ENCODE measurements at places on chromosomes 1 and 21. TPM values are rescaled to one million over a fixed set of nuclear protein-coding genes. Genes with fewer than 3 reads are reported as not detected.

The SPAG17 gene
- total RNA-seq: 0.12 TPM

The KCNAB2 gene
- total RNA-seq: 60.4 TPM

The MSH4 gene
- total RNA-seq: 0.96 TPM

The SPRR4 gene
- not detected for total RNA-seq

The SYPL2 gene
- 3.1 TPM for total RNA-seq

- H3K27me3 ChIP-seq: no peaks in the 10 kb centered on the region
- DNase-seq: peak; percentile 86
- H3K4me1 ChIP-seq: peaks cover 61% of the 10 kb centered on the region
- no peak overlapping the region for H3K4me3 ChIP-seq
- no peaks in the 10 kb centered on the region for H3K36me3 ChIP-seq
- peak overlapping the region; percentile 85 for H3K27ac ChIP-seq
Observed at GRCh38 chr1:21324368-21325141, 34.3 kb upstream of the ECE1 start.

- H3K27me3 ChIP-seq: no peaks in the 10 kb centered on the region
- H3K27ac ChIP-seq: peak overlapping the region; percentile 36
- no peaks in the 10 kb centered on the region for H3K36me3 ChIP-seq
- H3K4me3 ChIP-seq: peak overlapping the region; percentile 47
Observed at GRCh38 chr1:167819849-167820683, 93.9 kb downstream of the ADCY10 start.

DNA sequence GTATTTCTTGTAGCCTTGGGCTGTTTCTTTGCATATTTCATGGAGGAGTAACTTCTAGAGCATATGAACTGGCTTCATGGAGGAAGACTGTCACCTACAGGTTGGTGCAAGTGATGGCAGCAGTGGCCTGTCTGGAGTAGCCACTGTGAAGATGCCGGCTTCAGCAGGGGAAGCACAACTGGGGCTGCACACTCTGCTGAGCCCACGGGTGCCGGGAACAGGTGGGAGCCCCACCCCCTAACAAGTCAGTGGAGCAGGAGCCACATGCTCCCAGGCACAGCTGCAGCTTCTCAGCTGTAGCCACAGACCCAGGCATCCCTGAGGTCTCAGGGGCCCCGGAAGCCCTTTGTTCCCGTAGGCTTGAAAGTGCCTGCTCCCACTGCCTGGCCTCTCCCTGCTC is 43.2 kb upstream of the C1orf185 start:
- H3K4me3 ChIP-seq: no peak overlapping the region
- DNase-seq: no peak
- no peaks in the 10 kb centered on the region for H3K27me3 ChIP-seq
- no peaks in the 10 kb centered on the region for H3K4me1 ChIP-seq
- H3K27ac ChIP-seq: no peak overlapping the region

- no peaks in the 10 kb centered on the region for H3K36me3 ChIP-seq
- H3K27ac ChIP-seq: no peak overlapping the region
- H3K4me3 ChIP-seq: no peak overlapping the region
- DNase-seq: no peak
- no peaks in the 10 kb centered on the region for H3K4me1 ChIP-seq
Observed at GRCh38 chr1:166087734-166088571, 78.8 kb downstream of the FAM78B start.

DNA sequence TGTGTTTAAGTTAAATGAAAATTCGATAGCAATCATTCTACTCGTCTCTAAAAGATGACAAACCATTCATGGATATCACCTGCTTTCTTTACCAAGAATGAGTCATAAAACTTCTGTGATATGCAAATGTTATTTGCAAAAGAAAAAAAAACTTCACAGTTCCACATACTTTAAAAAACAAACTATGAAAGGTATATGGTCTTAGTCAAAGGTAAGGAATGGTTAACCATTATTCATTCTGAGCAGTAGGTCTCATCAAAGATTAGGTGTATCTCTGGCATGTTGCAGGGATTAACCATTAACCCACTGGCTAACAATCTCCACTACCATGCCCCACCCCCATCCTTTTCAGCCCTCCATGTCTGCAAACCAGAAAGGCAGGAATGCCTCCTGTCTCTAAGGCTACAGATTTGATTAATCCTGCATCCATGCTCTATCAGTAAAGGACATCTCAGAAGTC is 44.4 kb downstream of the PTPN14 start:
- H3K4me3 ChIP-seq: no peak overlapping the region
- no peak for DNase-seq
- H3K36me3 ChIP-seq: no peaks in the 10 kb centered on the region
- no peaks in the 10 kb centered on the region for H3K4me1 ChIP-seq

- H3K4me1 ChIP-seq: no peaks in the 10 kb centered on the region
- no peak for DNase-seq
- H3K27me3 ChIP-seq: no peaks in the 10 kb centered on the region
- H3K4me3 ChIP-seq: no peak overlapping the region
Observed at GRCh38 chr1:19744886-19745285, 54.8 kb downstream of the TMCO4 start.

GRCh38 chr1:94701796-94702441 is 118.2 kb upstream of the SLC44A3 start:
- no peak for DNase-seq
- no peaks in the 10 kb centered on the region for H3K36me3 ChIP-seq
- peak overlapping the region; percentile 19 for H3K27ac ChIP-seq
- H3K4me1 ChIP-seq: no peaks in the 10 kb centered on the region
- no peak overlapping the region for H3K4me3 ChIP-seq

DNA sequence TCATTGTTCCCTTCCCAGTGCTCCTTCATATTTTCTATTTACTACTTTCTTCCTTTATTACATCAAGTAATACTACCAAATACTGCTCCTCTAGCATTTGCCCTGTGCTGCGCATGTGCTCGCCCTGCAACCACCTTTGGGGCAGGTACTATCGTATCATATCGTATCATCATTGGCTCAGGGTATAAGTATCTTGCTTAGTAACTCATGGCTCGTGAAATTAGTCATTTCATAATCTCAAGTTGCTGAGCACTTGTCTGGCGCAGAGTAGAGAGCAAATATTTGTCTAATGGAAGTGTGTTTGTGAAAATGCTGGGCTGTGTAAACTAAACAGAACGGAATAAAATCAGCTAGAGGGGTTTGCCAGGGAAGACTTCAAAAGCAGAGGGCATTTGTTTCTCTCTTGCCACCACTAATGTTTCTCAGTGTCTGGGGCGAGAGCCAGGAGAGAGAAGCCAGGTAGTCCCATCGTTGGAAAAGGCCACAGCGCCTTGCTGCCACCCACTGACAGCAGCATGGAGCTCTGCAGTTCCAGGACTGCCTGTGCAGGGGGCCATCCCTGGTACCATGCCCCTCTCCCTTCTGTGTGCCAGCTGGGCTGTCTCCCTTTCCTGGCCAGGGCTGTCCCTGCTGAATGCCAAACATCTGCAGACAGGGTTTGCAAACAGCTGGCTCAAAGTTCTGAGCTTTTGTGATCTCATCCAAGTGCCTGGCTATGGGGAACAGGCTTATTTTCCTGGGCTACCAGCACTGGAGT is 20.0 kb upstream of the CPT2 start:
- DNase-seq: peak; percentile 77
- H3K36me3 ChIP-seq: no peaks in the 10 kb centered on the region
- no peak overlapping the region for H3K4me3 ChIP-seq
- peaks cover 26% of the 10 kb centered on the region for H3K4me1 ChIP-seq
- no peaks in the 10 kb centered on the region for H3K27me3 ChIP-seq

DNA sequence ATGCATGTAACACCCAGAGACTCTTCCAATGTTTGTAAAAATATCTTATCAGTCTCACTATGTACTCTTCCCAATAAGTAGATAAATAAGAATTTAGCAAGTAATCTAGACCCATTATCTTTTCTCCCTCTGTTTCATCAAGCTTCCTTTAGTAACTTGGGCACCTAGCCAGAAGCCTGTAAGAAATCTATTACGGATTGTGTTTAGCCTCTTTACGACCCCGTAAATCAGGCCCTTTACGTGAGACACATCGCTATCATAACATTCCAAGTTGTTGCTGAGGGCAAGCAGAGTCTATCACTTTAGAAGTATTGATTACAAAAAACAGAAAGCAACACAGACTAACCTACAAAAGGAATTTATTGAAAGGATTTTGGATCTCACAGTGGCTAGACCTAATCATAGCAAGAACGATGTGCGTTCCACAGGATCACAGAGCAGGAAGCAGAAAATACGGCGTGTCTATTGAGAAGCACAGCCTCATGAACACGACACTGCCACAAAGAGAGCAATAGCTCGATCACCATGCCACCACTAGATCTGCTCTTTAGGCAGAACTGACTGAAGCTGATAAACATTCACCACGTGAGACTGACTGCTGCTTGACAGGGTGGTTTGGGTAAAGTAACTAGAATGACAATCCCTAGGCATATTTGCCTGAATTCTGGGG is 922.1 kb downstream of the AMY1C start:
- no peak for DNase-seq
- H3K36me3 ChIP-seq: no peaks in the 10 kb centered on the region

GRCh38 chr1:230145953-230146476 is 79.0 kb downstream of the GALNT2 start:
- H3K4me3 ChIP-seq: no peak overlapping the region
- DNase-seq: no peak
- no peaks in the 10 kb centered on the region for H3K36me3 ChIP-seq
- H3K27ac ChIP-seq: peak overlapping the region; percentile 53
- no peaks in the 10 kb centered on the region for H3K27me3 ChIP-seq

DNA sequence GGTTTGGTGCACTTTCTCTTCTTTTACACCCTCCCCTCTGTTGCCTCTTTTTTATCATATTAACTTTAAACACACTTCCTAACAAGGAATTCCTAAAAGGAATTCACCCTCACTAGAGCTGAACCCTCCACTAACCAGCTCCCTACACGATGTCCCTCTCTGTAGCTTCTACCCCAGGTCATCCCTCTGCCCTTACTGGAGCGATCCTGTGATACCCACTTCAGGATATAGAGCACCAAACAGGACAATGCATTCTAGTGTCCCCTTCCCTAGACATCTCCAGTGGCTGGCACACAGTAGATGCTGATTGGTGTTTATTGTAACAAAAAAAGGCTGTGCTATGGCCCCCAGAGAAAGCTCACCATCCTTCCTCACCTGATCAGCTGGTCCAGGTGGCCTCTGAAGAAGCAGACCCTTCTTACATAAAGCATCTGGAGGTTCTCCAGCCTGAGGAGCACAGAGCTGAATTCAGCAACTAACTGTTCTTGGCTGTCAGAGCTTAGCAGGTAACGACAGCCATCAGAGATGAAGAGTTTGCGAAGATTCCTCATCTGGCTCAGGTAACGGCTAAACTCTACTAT is 1.4 kb downstream of the PRAMEF18 start:
- no peak overlapping the region for H3K4me3 ChIP-seq
- peak; percentile 22 for DNase-seq
- H3K27me3 ChIP-seq: peaks cover 6% of the 10 kb centered on the region
- no peaks in the 10 kb centered on the region for H3K4me1 ChIP-seq

DNA sequence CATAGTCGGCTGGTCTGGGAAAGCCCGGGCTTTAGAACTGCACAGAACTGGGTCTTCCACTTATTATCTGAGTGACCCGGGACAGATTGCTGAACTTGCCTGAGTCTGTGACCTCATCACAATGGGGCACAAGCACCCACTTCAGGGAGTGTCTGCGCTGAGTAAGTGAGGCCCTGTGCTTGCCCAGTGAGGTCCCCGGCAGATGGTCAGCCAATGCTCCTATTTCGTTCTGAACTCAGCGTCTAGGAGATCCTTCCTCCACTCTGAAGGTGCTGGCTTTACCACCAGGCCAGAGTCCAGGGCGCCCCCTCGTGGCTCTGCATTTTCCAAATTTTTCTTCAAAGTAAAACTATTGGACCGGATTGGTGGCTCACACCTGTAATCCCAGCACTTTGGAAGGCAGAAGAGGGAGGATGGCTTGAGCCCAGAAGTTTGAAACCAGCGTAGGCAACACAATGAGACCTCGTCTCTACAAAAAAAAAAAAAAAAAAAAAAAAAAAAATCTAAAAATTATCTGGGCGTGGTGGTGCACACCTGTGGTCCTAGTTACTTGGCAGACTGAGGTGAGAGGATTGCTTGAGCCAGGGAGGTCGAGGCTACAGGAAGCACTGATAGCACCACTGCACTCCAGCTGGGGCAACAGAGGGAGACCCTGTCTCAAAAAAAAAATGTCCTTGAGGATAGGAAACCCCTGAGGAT is 61.7 kb downstream of the FCRL5 start:
- peaks cover 9% of the 10 kb centered on the region for H3K27me3 ChIP-seq
- no peak overlapping the region for H3K27ac ChIP-seq
- DNase-seq: peak; percentile 80
- no peaks in the 10 kb centered on the region for H3K4me1 ChIP-seq
- no peak overlapping the region for H3K4me3 ChIP-seq

GRCh38 chr1:22428672-22429071 is 23.0 kb upstream of the ZBTB40 start:
- peak overlapping the region; percentile 49 for H3K4me3 ChIP-seq
- no peaks in the 10 kb centered on the region for H3K27me3 ChIP-seq
- no peaks in the 10 kb centered on the region for H3K36me3 ChIP-seq
- no peaks in the 10 kb centered on the region for H3K4me1 ChIP-seq

GRCh38 chr21:45074818-45075595 is 627 bp downstream of the ADARB1 start:
- DNase-seq: peak; percentile 70
- peaks cover 33% of the 10 kb centered on the region for H3K4me1 ChIP-seq
- peak overlapping the region; percentile 84 for H3K27ac ChIP-seq

GRCh38 chr21:43634618-43635017 is 24.7 kb downstream of the HSF2BP start:
- no peak for DNase-seq
- H3K4me3 ChIP-seq: no peak overlapping the region
- H3K36me3 ChIP-seq: no peaks in the 10 kb centered on the region
- no peaks in the 10 kb centered on the region for H3K27me3 ChIP-seq
- no peak overlapping the region for H3K27ac ChIP-seq

GRCh38 chr1:220221670-220222069 is 50.6 kb downstream of the RAB3GAP2 start:
- H3K4me1 ChIP-seq: no peaks in the 10 kb centered on the region
- DNase-seq: no peak
- peaks cover 5% of the 10 kb centered on the region for H3K36me3 ChIP-seq

DNA sequence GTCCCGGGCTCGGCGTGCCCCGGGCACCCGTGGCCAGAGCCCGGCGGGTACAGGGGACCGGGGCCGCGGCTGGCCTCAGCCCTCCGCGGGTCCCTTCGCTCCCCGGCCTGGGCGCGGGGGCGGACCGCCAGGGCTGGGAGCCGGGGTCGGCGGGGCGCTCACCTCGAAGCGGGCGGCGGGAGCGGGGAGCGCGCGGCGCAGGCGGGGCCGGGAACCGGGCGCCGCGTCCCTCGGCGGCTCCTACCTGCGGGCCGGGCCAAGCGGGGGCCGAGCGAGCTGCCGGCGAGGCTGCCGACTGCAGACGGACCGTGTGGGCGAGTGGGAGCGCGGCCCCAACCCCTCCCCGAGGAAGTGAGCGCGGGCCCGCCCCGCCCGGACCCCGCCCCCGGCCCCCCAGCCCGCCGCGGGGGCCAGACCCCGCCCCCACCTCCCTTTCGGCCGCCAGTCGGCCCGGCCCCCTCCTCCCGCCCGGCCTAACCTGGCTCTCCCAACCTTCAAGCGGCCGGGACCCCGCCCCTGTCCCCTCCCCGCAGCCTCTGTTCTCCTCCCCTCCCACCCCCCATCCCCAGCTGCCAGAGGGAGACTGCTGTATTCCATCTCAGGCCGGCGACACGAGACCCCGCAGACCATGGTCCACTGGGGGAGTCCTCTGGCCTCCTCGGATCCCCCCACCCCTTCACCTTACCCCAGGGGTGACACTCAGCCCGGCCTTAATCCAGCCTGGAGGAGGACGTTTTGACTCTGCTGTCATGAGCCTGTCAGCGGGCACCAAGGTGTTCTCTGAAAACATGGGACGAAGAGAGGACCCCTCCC is at the start of gene FHL3:
Gene FHL3 (minus strand): TSS at position 320 of the 813 bp plus-strand sequence. CDS start 6,102 bp downstream, outside the sequence.
- H3K4me1 ChIP-seq: peaks cover 32% of the 10 kb centered on the region
- no peaks in the 10 kb centered on the region for H3K36me3 ChIP-seq
- no peaks in the 10 kb centered on the region for H3K27me3 ChIP-seq
- H3K27ac ChIP-seq: peak within 1 kb of the TSS; percentile 65
- peak; percentile 87 for DNase-seq
- H3K4me3 ChIP-seq: peak within 1 kb of the TSS; percentile 65

All from upper lobe of right lung (tissue), 1 donor.